ENCODE measurements at places on chromosomes 7 and 10.

DNA sequence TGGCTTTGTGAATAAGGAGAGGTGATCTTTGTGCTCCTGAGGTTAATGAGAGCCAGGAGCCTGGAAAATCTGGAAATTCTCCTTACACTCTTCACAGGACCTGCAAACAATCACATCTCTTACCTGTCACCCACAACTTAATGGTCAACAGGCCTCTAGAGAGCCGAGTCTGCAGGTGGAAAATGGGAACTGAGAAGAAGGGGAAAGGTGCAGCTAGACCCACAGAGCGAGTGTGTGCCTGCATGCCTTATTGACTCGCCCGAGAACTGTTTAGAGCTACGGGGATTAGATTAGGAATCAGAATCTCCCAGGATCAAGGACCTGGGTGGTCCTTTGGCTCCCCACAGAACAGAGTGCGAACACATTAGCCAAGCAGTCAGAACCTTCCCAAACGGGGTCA, 329.6 kb downstream of the PTEN start:
- DNase-seq = no peak

DNA sequence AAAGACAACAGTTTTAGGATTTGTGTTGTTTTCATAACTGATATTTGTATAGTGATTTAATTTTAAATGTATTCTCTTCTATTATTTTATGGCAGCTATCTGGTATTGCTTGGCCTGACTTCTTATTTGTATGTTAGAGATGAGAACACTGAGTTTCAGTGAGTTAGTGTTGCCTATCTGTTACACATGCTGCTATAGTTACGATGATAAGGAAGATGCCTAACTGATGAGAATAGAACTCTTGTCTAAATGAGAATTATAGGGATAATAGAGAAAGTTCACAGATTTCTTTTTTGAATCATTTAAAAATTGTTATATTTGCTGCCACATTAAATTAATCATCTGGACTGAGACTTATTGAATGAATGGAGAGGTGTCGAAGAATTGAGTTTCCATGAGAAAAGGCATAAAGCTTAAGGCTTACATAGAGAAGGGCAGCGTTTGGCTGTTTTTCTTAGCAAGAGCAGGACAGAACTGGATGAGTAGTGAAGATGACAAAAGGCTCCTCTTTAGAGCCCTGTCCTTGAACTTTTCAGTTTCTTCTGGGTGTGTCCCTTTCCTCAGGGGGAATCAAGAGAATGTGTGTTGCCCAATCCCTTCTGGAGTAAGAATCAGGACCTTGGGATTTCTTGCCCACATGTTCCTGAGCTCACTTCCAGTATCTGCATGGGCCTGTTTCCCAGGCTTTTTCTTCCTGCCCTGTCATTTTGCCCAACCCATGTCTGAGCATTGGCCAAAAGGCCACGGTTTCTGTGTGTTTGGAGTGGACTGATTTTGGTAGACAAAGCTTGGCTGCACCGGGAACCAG, 195.6 kb upstream of the CSTF2T start:
- DNase-seq = no peak

GRCh38 chr7:121313793-121314676, 14.8 kb upstream of the WNT16 start:
- DNase-seq = no peak

DNA sequence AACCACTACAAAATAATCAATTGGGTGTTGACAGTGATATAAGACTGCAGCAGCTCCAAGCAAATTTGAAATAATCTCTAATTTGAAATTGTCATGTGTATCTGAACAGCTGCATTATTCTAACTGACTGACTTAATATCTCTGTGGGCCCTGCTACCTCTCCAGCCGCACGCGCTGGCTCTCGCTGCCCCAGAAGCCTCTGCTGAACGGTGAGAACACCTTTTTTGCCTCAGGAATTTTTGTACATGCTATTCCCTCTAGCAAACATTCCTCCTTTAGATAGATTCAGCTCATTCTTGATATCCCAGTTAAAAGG, 155.9 kb upstream of the MDFIC start:
- no peak for DNase-seq

- no peak for DNase-seq
These were observed 139.5 kb downstream of the ACTR3B start for GRCh38 chr7:152899004-152899403.

GRCh38 chr10:26214551-26215395, 1.8 kb upstream of the GAD2 start:
- no peak for DNase-seq

DNA sequence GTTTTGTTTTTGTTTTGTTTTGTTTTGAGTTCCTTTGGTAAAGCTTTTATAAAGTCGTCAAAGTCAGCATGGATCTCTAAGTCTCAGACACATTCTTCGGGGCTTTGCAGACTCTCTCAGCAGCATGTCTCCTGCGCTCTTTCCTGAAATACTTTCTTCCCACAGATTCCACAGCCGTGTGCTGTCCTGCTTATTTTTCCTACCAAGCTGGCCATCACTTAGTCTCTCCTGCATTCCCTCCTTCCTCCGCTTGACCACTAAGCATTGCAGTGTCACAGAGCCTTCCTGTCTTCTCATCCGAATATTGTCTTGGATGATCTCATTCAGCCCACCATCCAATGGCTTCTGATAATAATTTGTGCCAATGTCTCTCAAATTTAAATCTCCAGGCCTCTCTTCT, 434.3 kb upstream of the C7orf33 start:
- DNase-seq = no peak

DNA sequence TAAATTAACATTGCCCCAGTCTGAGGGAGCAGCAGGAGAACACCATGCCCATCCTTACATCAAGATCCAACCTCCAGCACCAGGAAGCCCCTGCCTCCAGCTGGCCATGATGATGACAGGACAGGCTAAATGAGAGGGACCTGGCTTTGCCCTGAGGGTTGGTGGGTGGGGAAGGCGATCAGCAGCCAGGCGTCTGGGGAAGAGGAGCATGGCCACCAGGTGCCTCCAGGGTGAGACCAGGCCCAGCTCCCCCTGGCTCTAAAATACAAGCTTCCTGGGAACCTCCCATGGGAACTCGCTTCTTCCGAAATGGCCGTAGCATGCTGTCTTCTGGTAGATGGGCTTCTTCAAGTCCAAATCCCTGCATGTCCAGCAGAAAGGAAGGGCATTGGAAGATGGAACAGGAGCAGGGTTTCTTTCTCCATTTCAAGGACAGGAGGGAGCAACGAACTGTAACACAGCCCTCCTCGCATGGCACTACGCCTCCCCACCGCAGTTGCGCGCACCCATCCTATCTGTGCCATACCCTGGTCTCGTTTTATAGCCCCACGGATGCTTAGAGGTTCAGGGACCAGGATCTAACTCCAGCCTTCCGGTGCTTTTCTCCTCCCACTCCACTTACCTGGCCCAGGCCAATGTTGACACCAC, 15.8 kb downstream of the MAT1A start:
- DNase-seq = no peak

DNA sequence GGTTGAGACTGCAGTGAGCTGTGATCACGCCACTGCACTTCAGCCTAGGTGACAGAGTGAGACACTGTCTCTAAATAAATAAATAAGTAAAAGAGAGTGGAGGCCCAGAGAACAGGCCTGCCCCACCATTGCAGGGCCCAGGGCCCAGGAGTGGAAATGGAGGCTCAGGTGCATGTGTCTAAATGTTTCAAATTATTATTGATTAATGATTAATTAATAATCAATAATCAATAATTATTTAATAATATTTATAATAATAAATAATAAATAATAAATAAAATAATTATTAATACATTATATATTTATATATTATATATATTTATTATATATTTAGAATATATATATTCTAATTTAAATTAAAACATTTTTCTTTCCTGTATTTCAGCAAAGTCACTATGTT, 53.7 kb upstream of the ZRANB1 start:
- no peak for DNase-seq

GRCh38 chr10:114100848-114101741, 57.4 kb downstream of the ADRB1 start:
- no peak for DNase-seq

DNA sequence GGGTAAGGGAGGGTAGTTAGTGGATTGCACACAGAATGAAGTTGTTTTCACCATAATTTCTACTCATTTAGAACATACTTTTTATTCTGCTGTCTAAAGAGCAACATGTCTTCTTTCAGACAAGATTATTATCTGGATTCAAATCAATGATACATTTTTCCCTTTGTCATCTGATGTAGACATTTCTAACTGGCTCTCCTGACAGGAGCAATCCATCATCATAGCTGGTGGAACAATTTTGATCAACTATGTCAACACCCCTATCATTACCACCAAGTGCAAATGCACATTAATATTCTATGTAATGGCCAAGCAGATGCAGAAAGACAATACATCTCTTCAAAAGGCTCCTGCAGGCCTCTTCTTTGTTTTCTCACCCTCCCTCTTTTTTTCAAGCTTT, 672.9 kb upstream of the LRRTM3 start:
- no peak for DNase-seq

DNA sequence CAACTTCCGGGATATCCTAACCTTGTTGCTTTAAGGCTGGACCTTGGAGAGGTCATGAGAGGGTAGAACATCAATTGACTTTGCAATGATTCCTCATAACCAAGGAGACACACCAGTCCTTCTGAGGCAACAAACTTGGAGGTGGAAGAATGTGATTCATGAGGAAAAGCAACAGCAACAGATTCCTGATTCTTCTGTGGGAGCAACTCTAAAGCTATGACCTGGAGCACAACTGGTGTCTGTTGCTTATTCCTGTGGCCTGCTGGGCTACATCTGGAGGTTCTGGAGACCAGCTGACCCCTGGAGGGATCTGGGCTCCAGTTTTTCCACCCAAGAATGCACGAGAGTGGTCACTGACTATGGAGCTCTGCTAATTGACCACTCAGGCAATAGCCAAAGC, 116.6 kb downstream of the CREB5 start:
- no peak for DNase-seq

DNA sequence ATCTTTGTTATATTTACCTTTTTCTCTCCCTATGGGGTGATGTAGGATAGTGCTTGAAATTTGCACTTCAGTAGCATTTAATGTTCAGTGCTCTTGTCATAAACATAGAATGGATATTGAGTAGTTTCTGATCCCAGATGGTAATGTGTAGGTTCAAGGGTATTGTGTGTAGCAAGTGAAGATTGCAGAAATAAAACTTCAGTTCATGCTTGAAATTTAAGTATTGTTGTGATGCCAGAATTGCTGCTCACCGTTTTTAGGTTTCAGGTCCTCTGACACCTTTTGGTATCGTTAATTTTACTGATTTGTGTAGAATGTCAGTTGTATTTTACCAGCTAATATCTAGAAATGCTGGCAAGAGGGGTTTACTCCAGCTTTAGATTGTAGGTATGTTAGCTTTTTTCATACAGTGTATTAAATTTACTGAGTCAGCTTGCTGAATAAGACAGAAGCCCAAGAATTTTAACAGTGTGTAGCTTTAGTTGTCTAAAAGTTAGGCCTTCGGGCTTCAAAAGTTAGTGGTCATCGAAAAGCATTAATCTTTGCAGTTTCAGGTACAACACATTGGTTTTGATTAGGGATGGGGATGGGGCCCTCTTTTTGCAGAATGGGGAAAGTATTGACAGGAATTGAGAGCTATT, 1.9 kb downstream of the PTEN start:
- no peak for DNase-seq

- no peak for DNase-seq
These were observed 114.5 kb downstream of the ARID5B start for GRCh38 chr10:62015994-62016393.

DNA sequence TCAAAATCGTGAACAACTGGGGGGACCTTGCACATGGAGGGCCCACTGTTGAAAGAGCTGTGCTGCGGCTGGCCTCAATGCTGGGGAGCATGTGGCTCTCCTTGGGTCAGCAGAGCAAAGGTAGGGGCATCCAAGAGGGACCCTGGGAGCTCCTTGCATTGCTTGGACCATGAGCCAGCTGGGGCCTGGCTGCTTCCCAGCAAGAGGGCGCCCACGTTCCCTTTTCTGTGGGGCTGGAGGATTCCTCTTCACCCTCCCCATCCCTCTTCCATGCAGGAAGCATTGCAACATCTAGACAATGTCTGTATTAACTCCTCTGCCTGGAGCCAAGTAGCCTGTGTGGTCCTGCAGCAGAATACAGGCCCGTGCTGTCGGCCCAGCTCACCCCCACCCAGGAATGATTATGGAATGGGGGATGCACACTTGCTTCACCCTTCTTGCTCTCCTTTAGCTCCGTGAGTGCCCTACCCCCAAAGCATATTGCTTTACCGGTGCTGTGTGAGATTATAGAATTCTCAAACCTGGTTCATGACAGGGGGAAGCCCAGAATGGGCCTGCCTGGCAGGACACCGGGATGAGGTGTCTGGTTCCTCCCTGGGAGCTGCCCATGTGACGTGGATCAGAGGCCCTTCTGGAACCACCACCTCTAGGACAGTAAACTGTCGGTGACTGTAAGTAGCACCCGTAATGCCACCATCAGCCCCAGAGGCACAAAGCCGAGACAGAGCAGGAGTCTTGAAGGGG, 61.9 kb downstream of the SYPL1 start:
- DNase-seq = no peak

DNA sequence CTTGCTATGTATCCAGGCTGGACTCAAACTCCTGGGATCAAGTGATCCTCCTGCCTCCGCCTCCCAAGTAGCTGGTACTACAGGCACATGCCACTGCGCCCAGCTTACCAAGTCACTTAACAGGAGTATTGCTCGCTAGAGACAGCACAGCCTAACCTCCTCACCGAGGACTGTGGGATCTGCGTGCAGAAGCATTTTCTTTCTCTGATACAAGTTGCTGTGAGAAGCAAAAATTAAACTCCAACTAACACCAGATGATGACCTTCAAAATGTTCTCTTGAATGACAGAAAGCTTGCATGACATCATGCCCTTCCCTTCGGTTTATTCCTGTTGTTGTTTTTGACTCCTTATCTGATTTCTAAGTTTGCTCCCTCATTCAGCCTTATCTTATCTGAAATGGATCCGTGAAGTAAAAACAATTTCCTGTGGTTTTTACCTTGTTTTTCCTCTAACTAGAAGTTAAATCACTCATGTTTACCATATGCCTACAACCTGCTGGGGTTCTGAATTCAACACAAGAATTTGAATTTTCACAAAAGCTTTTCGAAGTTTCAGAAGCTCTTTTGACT, 94.4 kb upstream of the KIF5B start:
- DNase-seq = no peak

DNA sequence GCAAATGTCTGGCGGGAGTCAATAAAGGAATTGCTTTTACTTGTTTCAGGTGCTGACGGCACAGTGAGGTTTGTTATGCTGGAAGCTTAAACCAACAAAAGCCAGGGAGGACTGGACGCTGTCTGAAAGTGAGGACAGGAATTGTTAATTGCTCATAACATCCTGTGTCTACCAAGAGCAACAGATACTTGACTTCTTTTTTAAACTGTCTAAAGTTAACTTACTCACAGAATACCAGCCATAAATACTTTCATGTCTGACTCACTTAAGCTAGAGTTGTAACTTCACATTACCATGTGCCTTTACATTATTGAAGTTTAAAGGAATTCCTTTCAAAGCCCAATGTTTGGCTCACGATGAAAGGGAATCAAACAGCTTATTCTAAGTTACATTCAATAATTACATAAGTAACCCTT, 252.7 kb upstream of the SHH start:
- DNase-seq = no peak
